Activated B cell treated with CpG ODN at 0.5 μM for 24 hours (primary cell): ENCODE measurements at places on chromosomes 2 and 18.

DNA sequence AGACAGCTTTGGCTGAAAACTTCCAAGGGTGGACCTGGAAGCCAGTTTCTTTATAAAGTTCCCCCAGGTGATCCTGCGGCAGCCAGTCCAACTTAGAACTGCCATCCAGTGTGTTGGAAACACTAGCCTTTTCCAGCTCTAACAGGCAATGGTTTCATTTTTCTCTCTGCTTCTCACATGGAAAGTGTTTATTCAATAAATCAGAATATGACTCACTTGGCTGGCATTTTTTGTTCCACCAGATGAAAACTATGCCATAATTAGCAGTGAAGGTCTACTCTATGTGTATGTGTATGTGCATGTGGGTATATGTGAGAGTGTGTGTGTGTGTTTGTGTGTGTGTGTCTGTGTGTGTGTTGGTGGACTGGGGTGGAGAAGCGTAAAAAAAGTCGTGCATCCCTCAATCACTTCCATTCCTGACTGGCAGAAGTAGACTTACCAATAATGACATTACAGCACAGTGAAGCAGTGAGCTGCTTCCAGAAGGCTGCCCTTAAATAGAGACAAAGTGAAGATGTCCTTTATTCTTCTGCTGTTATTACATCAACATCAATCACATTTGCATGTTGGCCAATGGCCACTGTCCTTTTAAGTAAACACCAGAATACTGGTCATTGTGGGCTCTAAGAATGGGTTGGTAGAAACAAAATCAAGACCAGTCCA is 90.9 kb upstream of the SETBP1 start:
- H3K27ac ChIP-seq: no peak overlapping the region
- H3K4me3 ChIP-seq: no peak overlapping the region
- no peaks in the 10 kb centered on the region for H3K27me3 ChIP-seq

DNA sequence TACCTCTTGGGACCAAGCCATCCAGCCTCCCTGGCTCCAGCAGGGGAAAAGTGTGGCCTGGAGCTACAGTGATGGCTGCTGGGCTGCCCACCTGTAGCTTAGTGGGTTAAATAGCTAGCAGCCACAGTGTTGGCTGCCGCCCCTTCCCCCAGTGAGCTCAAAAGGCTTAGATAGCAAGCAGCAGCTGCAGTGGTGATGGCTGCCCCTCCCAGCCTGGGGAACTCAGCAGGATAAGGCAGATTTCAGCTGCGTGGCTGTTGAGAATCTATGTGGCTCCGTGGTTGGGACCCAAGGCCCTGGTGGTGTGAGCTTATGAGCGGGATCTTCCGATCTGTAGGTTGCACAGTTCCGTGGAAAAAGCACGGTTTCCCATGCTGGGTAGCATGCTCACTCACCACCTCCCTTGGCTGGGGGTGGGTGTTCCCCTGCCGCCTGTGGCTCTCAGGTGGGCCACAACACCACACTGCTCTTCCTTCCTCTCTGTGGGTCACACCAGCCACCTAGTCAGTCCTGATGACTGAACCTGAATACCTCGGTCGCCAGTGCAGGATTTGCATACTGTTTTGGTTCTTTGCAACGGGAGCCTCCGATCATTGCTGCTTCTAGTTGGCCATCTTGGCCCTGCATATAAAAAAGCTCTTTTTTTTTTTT is 946.5 kb upstream of the FAM98A start:
- no peak for DNase-seq
- H3K4me1 ChIP-seq: no peaks in the 10 kb centered on the region
- no peaks in the 10 kb centered on the region for H3K36me3 ChIP-seq
- no peak overlapping the region for H3K27ac ChIP-seq
- no peaks in the 10 kb centered on the region for H3K27me3 ChIP-seq

GRCh38 chr18:68779169-68779568 is 18.7 kb upstream of the CCDC102B start:
- H3K4me1 ChIP-seq: no peaks in the 10 kb centered on the region
- H3K27me3 ChIP-seq: no peaks in the 10 kb centered on the region
- no peak overlapping the region for H3K4me3 ChIP-seq
- no peaks in the 10 kb centered on the region for H3K36me3 ChIP-seq

DNA sequence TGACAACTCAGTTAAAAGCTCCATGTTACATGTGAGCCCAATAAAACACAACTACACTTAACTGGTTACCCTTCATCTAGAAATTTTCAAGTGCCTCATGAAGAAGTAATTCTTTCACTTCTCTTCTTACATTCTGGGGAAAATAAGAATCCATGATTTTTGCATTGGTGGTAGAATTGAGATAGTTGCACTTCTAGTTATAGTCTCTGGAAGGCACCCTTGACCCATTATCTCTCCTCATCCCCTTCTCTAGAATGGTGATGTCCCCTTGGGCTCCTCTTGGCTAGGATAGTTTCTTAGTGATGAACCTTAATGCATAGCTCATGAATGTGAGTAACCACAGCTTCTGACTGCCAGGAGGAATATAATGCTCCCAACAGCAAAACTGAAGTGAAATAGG is 3.6 kb downstream of the LGALSL start:
- H3K4me1 ChIP-seq: peaks cover 9% of the 10 kb centered on the region
- H3K36me3 ChIP-seq: no peaks in the 10 kb centered on the region
- no peak overlapping the region for H3K27ac ChIP-seq
- H3K4me3 ChIP-seq: no peak overlapping the region

- no peak for DNase-seq
- H3K36me3 ChIP-seq: peaks cover 48% of the 10 kb centered on the region
- H3K4me3 ChIP-seq: no peak overlapping the region
- no peak overlapping the region for H3K27ac ChIP-seq
Observed at GRCh38 chr18:79915161-79916127, 36.0 kb downstream of the SLC66A2 start.

DNA sequence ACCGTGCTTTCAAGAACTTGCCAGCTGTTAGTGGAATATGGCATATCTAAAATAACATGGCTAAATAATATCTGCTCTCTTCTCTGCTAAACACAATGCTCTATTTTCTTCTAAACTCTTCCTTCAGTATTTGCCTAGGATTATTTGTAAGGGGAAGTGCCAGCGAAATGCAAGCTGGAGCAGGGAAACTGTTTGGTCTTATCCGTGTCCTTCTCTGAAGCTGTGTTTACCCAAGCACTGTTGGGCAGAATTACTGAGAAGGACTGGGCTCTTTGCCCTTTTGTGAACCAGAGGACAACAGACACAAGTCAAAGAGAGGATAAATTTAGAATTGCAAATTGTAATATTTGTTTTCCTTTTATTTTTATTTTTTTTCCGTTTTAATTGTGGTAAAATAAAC is 23.6 kb downstream of the CPO start:
- no peak overlapping the region for H3K4me3 ChIP-seq
- H3K27ac ChIP-seq: no peak overlapping the region
- H3K36me3 ChIP-seq: no peaks in the 10 kb centered on the region
- DNase-seq: no peak
- no peaks in the 10 kb centered on the region for H3K4me1 ChIP-seq

- DNase-seq: no peak
- no peaks in the 10 kb centered on the region for H3K36me3 ChIP-seq
- peaks cover 34% of the 10 kb centered on the region for H3K4me1 ChIP-seq
- H3K4me3 ChIP-seq: no peak overlapping the region
- H3K27me3 ChIP-seq: no peaks in the 10 kb centered on the region
- H3K27ac ChIP-seq: peak overlapping the region; percentile 75
Observed at GRCh38 chr2:136019825-136020224, 34.4 kb upstream of the DARS1 start.

DNA sequence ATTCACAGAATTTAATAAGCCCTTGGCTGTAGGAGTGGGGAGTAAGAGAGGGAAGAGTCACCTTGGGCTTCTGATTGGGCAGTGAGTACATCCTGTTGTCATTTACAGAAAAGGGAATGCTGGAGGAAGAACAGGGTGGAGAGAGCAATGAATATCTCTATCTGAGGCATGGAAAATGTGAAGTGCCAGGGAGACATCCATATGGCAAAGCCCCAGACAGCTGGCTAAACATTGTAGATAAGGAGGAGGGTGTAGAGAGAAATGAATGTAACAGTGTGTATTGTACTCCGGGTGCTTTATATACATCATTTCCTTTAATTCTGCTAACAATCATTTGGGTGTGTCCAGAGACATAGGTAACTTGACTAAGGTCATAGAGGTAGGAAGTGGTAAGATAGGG is 103.5 kb downstream of the UPP2 start:
- H3K27me3 ChIP-seq: no peaks in the 10 kb centered on the region
- no peaks in the 10 kb centered on the region for H3K4me1 ChIP-seq
- H3K4me3 ChIP-seq: no peak overlapping the region
- no peaks in the 10 kb centered on the region for H3K36me3 ChIP-seq

- no peak for DNase-seq
- no peak overlapping the region for H3K4me3 ChIP-seq
- no peaks in the 10 kb centered on the region for H3K36me3 ChIP-seq
- peaks cover 23% of the 10 kb centered on the region for H3K27me3 ChIP-seq
- no peak overlapping the region for H3K27ac ChIP-seq
- H3K4me1 ChIP-seq: no peaks in the 10 kb centered on the region
Observed at GRCh38 chr2:216312441-216312840, 59.8 kb downstream of the MARCHF4 start.

GRCh38 chr18:33330711-33331110 is 109.8 kb downstream of the CCDC178 start:
- no peaks in the 10 kb centered on the region for H3K27me3 ChIP-seq
- H3K27ac ChIP-seq: no peak overlapping the region
- H3K36me3 ChIP-seq: no peaks in the 10 kb centered on the region
- no peaks in the 10 kb centered on the region for H3K4me1 ChIP-seq
- H3K4me3 ChIP-seq: no peak overlapping the region

- no peaks in the 10 kb centered on the region for H3K36me3 ChIP-seq
- H3K27ac ChIP-seq: no peak overlapping the region
- no peaks in the 10 kb centered on the region for H3K27me3 ChIP-seq
- H3K4me3 ChIP-seq: no peak overlapping the region
Observed at GRCh38 chr2:80830891-80831290, 526.3 kb upstream of the LRRTM1 start.

GRCh38 chr2:95760806-95761525 is 169.2 kb downstream of the TRIM43 start:
- no peaks in the 10 kb centered on the region for H3K36me3 ChIP-seq
- no peak for DNase-seq
- H3K27ac ChIP-seq: no peak overlapping the region
- no peaks in the 10 kb centered on the region for H3K27me3 ChIP-seq

DNA sequence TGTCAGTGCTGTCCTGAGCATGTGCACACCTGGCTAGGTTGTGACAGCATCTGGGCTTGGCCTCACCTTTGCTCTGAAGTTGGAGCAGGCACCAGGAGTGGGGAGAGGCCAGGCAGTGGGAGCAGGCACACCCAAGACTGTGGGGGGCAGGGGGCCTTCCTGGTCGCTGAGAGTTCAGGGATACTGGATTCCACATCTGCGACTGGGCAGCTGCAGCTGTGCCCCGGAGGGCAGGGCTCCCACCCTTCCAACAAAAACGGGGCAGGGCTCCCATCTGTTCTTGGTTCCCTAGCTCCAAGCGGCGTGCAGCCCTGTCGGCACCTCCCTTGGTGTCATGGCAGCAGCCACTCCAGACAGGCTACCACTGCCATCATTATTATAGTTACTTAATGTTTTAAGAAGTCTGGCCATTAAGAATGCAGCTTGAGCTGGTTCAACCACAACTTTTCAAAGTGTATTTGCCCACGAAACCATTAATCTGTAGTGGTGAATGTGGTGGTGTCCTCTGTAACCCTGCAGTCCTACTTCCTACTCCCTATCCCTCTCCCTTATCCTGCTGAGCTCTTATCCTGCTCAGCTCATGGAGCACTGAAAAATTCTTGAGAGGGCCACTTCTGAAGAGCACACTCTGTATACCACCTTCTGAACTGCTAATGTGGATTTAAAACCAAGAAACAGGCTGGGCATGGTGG is 48.0 kb upstream of the RAB1A start:
- H3K36me3 ChIP-seq: no peaks in the 10 kb centered on the region
- H3K4me3 ChIP-seq: no peak overlapping the region
- H3K4me1 ChIP-seq: no peaks in the 10 kb centered on the region
- H3K27me3 ChIP-seq: peaks cover 8% of the 10 kb centered on the region
- DNase-seq: no peak

- no peak for DNase-seq
Observed at GRCh38 chr2:1591978-1592907, 152.1 kb downstream of the PXDN start.

DNA sequence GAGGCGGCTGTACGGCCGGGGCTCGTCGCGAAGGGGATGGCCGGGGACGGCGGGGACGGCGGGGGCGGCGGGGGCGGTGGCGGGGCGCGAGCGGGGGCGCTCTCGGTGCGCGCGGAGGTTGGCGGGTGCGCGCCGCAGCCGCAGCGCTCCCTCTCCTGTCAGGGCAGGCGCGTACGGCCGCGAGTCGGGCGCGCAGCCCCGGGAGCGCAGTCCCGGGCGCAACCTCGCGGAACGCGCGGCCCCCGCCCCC is 296 bp upstream of the GRHL1 start:
- H3K27ac ChIP-seq: no peak overlapping the region
- DNase-seq: no peak
- H3K4me1 ChIP-seq: peaks cover 14% of the 10 kb centered on the region
- H3K36me3 ChIP-seq: no peaks in the 10 kb centered on the region
- H3K4me3 ChIP-seq: peak overlapping the region; percentile 84

DNA sequence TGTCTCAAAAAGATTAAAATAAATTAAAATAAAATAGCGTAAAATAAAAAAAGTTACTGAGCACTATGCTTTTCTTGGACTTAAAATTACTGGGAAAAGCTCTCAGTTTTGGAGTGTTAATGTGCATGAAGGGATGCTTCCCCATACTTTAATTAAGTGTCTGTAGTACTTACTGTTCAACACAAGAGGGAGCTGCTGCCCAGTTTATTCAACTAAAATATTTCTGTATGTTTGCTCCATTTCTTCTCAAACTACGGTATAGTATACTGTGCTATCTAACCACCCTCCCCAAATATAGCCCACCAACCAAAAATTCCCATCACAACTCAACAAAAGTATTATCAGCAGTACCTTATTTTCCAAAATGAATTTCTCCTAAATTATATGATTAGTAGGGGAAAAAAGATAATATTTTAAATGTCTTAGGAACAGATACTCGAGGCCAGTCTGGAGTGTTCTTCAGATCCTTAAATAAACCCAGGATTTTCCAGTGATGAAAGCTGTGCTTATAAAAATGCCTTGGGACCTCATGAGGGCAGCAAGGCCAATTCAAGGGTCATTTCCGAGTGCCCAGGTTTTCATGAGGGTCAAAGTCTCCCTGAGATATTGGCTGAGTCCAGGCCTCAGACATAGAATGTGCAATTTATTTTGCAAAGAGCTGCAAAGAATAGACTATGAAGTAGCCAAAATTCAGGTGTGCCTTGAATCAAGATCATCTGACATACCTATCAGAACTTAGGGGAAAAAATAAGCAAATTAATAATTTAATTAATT is 64.1 kb downstream of the CHRNA1 start:
- no peak overlapping the region for H3K4me3 ChIP-seq
- peaks cover 2% of the 10 kb centered on the region for H3K4me1 ChIP-seq
- no peaks in the 10 kb centered on the region for H3K36me3 ChIP-seq
- peaks cover 14% of the 10 kb centered on the region for H3K27me3 ChIP-seq
- no peak for DNase-seq
- H3K27ac ChIP-seq: no peak overlapping the region

DNA sequence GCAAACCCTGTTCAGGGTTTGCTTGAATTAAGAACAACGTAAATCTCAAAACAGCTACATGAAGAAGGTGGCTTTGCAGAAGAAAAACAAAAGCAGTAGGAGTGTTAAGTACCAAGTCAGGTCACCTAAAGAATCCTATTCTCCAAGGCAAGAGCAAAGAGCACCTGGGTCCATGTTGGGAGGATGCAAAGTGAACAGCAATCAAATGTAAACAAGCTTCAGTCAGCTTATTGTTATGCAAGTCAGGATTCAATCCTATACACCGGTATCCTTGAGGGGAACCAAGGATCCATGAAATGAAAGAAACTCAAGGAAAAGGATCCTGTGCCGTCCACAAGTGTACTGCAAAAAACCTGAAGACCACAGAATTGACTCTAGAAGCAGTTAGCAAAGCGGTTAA is 261.0 kb upstream of the DDX18 start:
- no peaks in the 10 kb centered on the region for H3K4me1 ChIP-seq
- no peak for DNase-seq
- H3K36me3 ChIP-seq: no peaks in the 10 kb centered on the region
- H3K27ac ChIP-seq: no peak overlapping the region
- no peaks in the 10 kb centered on the region for H3K27me3 ChIP-seq
- no peak overlapping the region for H3K4me3 ChIP-seq
